A673 (cell line): ENCODE measurements at places on chromosomes 4 and X.

DNA sequence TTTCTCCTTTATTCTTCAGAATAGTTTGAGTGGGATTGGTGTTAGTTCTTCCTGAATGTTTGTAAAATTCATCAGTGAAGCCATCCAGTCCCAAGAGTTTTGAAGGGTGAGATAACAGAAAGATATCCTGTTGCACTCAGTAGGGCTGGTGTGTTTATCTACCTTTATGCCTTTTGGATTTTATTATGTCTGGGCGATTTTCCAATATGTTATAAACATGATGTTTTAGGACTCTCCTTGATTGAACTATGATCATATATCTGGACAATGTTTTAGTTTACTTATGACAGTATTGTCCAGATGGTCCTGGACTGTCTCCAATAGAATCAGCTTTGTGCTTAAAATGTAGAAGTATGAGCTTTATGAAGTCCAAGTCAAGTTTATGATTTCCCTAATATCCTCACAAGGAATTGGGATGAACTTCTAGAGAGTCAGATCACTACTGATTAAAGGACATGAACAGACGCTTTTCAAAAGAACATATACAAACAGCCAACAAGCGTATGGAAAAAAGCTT is 77.6 kb upstream of the ITM2A start:
- no peaks in the 10 kb centered on the region for H3K27me3 ChIP-seq
- H3K36me3 ChIP-seq, result no peaks in the 10 kb centered on the region
- no peak for DNase-seq
- no peak overlapping the region for H3K27ac ChIP-seq

DNA sequence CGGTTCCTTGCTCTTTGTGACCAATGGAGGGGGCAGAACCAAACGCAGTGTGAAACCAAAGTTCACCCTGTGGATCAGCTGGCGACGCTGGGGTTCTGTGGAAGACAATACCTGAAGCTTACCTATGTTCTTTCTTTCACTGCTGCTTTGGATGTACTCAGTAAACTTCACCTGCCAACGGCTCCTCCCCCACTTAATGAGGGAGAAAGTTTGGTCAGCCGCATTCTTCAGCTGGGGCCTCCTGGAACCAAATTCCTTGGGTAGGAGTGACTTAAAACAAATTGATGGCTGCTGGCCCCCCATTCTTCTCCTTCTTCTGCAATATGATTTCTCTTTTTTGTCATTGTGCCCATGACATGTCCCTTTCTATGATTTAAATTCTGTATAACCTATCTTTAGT is 282.4 kb downstream of the ANK2 start:
- no peaks in the 10 kb centered on the region for H3K36me3 ChIP-seq
- no peaks in the 10 kb centered on the region for H3K4me1 ChIP-seq
- H3K27me3 ChIP-seq, result no peaks in the 10 kb centered on the region
- no peak overlapping the region for H3K4me3 ChIP-seq

DNA sequence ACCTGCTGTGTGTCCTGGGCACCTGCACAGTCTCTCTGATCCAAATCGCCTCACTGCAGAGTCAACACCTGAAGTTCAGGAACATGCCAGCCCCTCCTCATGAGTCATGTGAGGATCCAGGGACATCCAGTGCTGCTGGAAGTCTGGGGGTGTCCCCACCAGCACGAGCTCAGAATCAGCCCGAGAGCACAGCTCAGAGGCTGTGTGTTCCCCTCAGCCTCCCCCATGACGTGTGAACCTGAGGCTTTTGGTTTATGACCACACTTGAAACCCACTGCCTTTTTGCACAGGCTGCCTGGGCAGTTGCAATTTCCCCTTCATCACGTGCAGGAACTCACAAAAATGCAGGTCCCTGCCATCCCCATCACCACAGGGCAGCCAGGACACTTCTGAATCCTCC is 47.1 kb downstream of the PPP2R2C start:
- H3K4me3 ChIP-seq, result no peak overlapping the region
- H3K27me3 ChIP-seq, result peaks cover 12% of the 10 kb centered on the region
- H3K4me1 ChIP-seq, result no peaks in the 10 kb centered on the region
- no peak for DNase-seq

DNA sequence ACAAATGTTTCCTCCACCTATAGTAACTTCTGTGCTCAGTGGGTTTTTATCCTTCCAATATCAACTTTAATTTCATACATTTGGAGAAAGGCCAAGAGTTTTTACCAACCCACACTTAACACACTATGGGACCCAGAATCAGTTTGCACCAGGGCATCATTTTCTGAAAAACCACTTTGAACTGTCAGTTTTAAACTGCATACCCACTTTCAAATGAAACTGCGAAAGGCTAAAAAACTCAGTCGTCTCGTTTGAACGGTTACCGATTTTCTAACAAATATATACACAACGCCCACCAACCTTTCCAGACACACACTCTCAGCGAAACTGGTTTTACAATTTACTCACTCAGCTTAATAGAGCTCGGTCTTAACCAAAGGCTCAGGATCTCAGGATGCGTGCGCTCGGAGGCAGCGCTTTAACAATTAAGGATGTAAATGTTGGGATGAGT is 376 bp downstream of the ABCG2 start:
- no peak for DNase-seq
- H3K36me3 ChIP-seq, result no peaks in the 10 kb centered on the region
- no peaks in the 10 kb centered on the region for H3K27me3 ChIP-seq
- H3K4me3 ChIP-seq, result peak overlapping the region; percentile 46

GRCh38 chrX:154748712-154749339 is 2.1 kb downstream of the GAB3 start:
- no peak overlapping the region for H3K4me3 ChIP-seq
- peaks cover 17% of the 10 kb centered on the region for H3K27me3 ChIP-seq
- no peaks in the 10 kb centered on the region for H3K4me1 ChIP-seq
- DNase-seq, result peak; percentile 77
- H3K36me3 ChIP-seq, result no peaks in the 10 kb centered on the region
- no peak overlapping the region for H3K27ac ChIP-seq

DNA sequence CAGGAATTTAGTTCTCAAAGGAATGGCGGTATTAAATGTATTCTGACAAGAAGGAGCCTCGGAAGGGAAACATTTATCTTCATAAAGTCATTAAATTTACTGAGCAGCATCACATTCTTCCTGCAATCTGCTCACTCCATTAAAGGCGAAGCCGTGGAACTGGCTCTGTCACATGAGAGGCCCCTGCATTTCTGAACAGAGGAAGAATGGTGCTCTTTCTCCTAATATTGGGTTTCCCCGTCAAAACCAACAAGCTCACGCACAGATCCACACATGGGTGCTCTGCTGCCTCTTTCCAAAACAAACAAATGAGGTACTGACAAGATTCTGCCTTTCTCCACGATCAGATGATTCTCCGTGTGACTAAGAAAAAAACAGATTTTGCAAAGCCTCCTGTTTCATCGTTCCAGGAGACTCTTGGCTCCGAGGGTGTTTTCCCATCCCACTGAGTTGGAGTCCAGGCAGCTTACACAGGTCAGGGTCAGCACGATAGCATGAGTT is 191.2 kb downstream of the IDS start:
- no peak overlapping the region for H3K27ac ChIP-seq
- H3K27me3 ChIP-seq, result peaks cover 11% of the 10 kb centered on the region
- no peaks in the 10 kb centered on the region for H3K4me1 ChIP-seq
- no peaks in the 10 kb centered on the region for H3K36me3 ChIP-seq

DNA sequence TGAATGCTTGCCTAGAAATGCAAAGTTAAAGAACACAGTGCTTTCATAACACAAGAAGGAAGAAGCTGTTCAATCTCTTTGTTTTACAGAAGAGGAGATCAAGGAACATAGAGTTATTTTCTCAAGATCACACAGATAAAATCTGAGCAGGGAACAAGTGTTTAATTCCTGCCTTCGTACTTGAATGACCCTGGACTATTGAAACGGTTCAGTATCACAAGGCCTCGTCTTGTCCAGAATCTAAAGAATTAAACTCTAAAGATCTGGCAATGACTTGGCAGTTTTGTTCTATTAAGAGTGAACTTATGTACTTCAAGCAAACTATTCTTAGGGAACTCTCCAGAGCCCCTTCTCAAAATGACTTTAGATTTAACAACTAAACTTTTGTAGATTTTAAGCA is 97.7 kb downstream of the ANXA5 start:
- H3K36me3 ChIP-seq, result no peaks in the 10 kb centered on the region
- no peaks in the 10 kb centered on the region for H3K27me3 ChIP-seq
- H3K4me1 ChIP-seq, result no peaks in the 10 kb centered on the region

DNA sequence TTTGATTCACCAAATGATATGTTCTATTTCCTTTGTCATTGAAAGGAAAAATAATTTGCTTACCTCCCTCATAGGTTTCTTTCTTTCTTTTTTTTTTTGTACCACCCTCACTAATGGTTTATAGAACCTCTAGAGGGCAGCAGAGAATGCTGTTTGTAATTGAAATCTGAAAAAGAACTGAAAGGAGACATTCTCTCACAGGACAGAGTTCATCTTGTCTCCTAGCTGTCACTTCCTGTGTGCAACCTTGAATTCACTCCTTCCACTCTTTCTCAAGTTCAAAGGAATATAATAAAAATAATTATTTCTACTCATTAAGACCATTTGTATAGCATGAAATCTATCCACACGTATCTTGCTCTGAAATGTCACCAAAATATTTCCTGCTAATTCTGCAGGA is 51.0 kb downstream of the GUCY1B1 start:
- H3K27me3 ChIP-seq, result no peaks in the 10 kb centered on the region
- no peak overlapping the region for H3K4me3 ChIP-seq
- DNase-seq, result peak; percentile 90
- H3K27ac ChIP-seq, result no peak overlapping the region

- no peaks in the 10 kb centered on the region for H3K4me1 ChIP-seq
- no peak for DNase-seq
- H3K27ac ChIP-seq, result no peak overlapping the region
- no peak overlapping the region for H3K4me3 ChIP-seq
These were observed 11.2 kb downstream of the FGFBP2 start for GRCh38 chr4:15951781-15952180.

GRCh38 chrX:84188320-84188834 is 378 bp upstream of the RPS6KA6 start:
- no peaks in the 10 kb centered on the region for H3K4me1 ChIP-seq
- no peak for DNase-seq
- H3K27me3 ChIP-seq, result no peaks in the 10 kb centered on the region
- H3K27ac ChIP-seq, result no peak overlapping the region
- no peak overlapping the region for H3K4me3 ChIP-seq

DNA sequence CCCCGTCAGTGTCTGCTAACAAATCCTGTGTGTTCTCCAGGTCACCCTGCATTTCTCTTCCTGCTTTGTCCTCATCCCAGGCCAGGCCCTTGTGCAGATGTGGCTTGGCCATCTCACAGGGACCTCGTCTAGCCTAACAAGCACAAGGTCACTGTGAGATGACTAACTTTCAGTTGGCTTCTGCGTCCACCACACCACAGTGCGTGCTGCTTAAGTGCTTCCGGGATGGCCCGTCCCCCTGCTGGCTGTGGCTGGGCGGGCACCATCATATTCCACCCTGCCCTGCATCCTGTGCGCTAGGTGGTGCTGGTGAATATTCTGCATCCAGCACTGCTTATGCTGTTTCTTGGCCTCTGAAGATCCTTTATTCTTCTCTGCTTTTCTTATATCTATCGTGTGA is 33.8 kb downstream of the RBBP7 start:
- no peak overlapping the region for H3K4me3 ChIP-seq
- no peak overlapping the region for H3K27ac ChIP-seq
- H3K27me3 ChIP-seq, result no peaks in the 10 kb centered on the region
- H3K36me3 ChIP-seq, result peaks cover 30% of the 10 kb centered on the region
- DNase-seq, result no peak

DNA sequence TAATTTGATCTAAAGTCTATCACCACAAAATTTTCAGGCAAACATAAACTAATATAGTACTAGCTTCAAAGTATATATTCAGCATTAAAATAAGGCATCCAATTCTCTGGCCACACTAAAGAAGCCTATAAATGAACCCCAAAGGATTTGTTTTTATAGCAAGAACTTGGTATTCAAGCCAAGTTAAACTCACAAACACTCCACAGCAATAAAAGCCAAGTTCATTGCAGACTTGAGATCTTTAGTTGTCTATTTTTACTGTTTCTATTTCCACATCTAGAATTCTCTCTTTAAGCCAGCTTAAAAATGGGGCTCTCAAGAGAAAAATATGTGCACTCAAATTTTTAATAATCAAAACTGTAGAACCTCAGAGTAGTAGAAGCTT is 51.1 kb downstream of the WDFY3 start:
- H3K36me3 ChIP-seq, result peaks cover 2% of the 10 kb centered on the region
- H3K27me3 ChIP-seq, result no peaks in the 10 kb centered on the region
- DNase-seq, result no peak
- H3K4me1 ChIP-seq, result peaks cover 37% of the 10 kb centered on the region

- H3K4me1 ChIP-seq, result no peaks in the 10 kb centered on the region
- H3K27me3 ChIP-seq, result no peaks in the 10 kb centered on the region
- no peak overlapping the region for H3K27ac ChIP-seq
- H3K4me3 ChIP-seq, result no peak overlapping the region
- no peaks in the 10 kb centered on the region for H3K36me3 ChIP-seq
- peak; percentile 56 for DNase-seq
These were observed 253.6 kb downstream of the CBLL2 start for GRCh38 chrX:22526339-22526738.

GRCh38 chrX:71224098-71224708 is 1.2 kb downstream of the GJB1 start:
- H3K4me1 ChIP-seq, result no peaks in the 10 kb centered on the region
- no peaks in the 10 kb centered on the region for H3K36me3 ChIP-seq
- H3K27me3 ChIP-seq, result no peaks in the 10 kb centered on the region
- no peak for DNase-seq
- H3K4me3 ChIP-seq, result no peak overlapping the region

DNA sequence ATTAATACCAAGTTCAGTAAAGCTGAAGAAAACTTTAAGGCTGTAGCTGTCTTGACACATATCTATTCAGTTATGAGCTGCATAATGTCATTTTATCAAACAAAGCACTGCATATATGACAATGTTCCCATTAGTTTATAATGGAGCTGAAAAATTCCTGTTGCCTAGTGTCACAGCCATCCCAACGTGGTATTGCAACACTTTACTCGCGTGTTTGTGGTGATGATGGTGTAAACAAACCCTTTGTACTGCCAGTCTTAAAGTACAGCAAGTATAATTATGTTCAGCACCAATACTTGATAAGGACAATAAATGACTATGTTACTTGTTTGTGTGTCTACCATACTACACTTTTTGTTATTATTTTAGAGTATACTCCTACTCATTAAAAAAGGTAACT is 1415.6 kb upstream of the PCDH7 start:
- H3K4me1 ChIP-seq, result peaks cover 12% of the 10 kb centered on the region
- no peaks in the 10 kb centered on the region for H3K27me3 ChIP-seq
- H3K4me3 ChIP-seq, result no peak overlapping the region
- no peak overlapping the region for H3K27ac ChIP-seq
- no peak for DNase-seq
- H3K36me3 ChIP-seq, result no peaks in the 10 kb centered on the region

GRCh38 chr4:94032754-94033153 is 174.9 kb upstream of the SMARCAD1 start:
- H3K27ac ChIP-seq, result no peak overlapping the region
- no peaks in the 10 kb centered on the region for H3K36me3 ChIP-seq
- H3K4me1 ChIP-seq, result no peaks in the 10 kb centered on the region
- no peaks in the 10 kb centered on the region for H3K27me3 ChIP-seq
- no peak overlapping the region for H3K4me3 ChIP-seq

GRCh38 chr4:17670423-17670822 is 56.0 kb downstream of the MED28 start:
- no peaks in the 10 kb centered on the region for H3K4me1 ChIP-seq
- H3K27ac ChIP-seq, result no peak overlapping the region
- DNase-seq, result no peak
- no peaks in the 10 kb centered on the region for H3K36me3 ChIP-seq
- no peak overlapping the region for H3K4me3 ChIP-seq

- DNase-seq, result no peak
- H3K27ac ChIP-seq, result peak overlapping the region; percentile 25
- H3K4me1 ChIP-seq, result peaks cover 62% of the 10 kb centered on the region
- H3K4me3 ChIP-seq, result no peak overlapping the region
These were observed 81.2 kb downstream of the LDB2 start for GRCh38 chr4:16817286-16817685.

- H3K4me1 ChIP-seq, result no peaks in the 10 kb centered on the region
- no peak overlapping the region for H3K27ac ChIP-seq
- DNase-seq, result no peak
- H3K36me3 ChIP-seq, result no peaks in the 10 kb centered on the region
- H3K27me3 ChIP-seq, result no peaks in the 10 kb centered on the region
These were observed 14.5 kb downstream of the GUCY1B1 start for GRCh38 chr4:155773196-155773800.
